ENCODE measurements at places on chromosomes 12 and 14.
A peak's percentile ranks its signal among the peaks of the same experiment; 100 is the strongest.

GRCh38 chr12:777550-778047 is 25.2 kb downstream of the WNK1 start:
- DNase-seq: no peak

- no peak for DNase-seq
Observed at GRCh38 chr14:51612449-51612848, 39.3 kb upstream of the FRMD6 start.

GRCh38 chr12:93911396-93911795 is 234.2 kb downstream of the CRADD start:
- DNase-seq: no peak

- no peak for DNase-seq
Observed at GRCh38 chr12:29240441-29240840, 91.4 kb downstream of the FAR2 start.

GRCh38 chr12:23561364-23562345 is 387.8 kb downstream of the SOX5 start:
- no peak for DNase-seq

GRCh38 chr12:57465747-57466505 is 6.3 kb downstream of the GLI1 start:
- no peak for DNase-seq

GRCh38 chr14:71231521-71232393 is 324.5 kb downstream of the PCNX1 start:
- no peak for DNase-seq

GRCh38 chr12:91973813-91974212 is 171.8 kb downstream of the BTG1 start:
- no peak for DNase-seq

GRCh38 chr14:53538316-53538881 is 385.3 kb upstream of the DDHD1 start:
- DNase-seq: no peak

GRCh38 chr14:42190744-42191143 is 584.1 kb downstream of the LRFN5 start:
- no peak for DNase-seq

- DNase-seq: no peak
Observed at GRCh38 chr14:102344084-102344483, 18.6 kb downstream of the CINP start.

DNA sequence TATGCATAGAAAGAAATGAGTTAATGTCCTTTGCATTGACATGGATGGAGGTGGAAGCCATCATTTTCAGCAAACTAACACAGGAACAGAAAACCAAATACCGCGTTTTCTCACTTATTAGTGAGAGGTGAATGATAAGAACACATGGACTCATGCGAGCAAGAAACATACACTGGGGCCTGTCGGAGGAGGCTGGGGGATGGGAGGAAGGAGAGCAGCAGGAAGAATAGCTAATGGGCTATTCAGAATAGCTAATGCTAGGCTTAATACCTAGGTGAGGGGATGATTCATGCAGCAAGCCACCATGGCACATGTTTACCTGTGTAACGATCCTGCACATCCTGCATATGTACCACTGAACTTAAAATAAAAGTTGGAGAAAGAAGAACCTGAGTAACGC is 29.1 kb upstream of the SYT1 start:
- no peak for DNase-seq

DNA sequence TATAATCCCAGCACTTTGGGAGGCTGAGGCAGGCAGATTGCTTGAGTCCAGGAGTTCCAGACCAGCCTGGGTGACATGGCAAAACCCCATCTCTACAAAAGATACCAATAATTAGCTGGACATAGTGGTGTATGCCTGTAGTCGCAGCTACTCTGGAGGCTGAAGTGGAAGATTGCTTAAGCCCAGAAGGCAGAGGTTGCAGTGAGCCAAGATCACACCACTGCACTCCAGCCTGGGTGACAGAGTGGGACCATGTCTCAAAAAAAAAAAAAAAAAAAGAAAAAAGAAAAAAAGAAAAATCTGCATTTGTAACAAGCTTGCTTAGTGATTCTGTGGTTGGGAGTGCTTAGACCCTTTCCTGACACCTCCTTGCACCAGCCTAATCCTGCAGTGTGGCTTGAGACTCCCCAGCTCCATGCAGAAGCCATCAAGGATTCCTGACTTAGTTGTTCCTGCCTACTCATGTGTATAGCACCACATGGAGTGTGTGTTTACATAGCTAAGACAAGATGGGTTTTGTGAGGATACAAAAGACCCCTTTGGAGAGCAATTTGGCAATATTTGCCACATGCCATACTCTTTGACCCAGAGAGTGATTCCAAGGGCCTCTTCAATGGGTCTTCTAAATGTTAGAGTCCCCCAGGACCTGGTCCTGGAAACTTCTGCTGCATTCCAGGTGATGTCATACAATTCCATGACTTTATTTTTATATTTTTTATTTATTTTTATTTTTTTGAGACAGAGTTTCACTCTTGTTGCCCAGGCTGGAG is 5.1 kb upstream of the TMED10 start:
- no peak for DNase-seq

DNA sequence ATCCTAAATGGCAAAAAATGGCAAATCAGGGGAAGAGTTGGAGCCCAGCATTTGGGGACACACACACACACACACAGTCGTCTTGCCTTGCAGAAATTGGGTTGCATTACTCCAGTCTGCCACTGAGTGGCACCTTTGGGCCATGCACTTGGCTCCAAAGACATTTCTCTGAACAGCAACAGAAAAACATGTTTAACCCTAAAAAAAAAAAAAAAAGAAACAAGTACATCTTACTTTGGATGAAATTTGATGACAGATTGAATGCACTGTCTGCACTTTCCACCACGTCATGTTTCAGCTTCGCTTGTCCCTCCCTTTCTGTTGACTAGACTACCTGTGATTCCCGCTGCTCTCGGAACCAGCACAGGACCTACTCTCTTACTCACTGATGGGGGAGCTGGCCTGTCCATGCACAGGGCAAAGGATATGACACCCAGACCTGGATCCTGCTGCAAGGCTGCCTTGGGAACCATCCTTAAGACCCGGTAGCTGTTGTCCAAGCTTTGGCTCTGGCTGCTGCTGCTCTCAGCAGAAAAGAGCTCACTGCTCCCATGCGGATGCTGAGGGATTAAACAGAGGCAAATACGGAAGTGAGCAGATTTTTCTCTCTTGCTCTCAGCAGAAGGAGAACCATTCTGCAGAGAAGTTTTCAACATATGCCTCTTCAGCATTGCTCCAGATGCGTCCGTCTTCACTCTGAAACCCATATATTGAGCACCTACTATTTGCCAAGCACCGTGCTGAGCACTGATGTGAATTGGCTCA is 376.8 kb downstream of the DPF3 start:
- peak; percentile 69 for DNase-seq

- peak; percentile 64 for DNase-seq
Observed at GRCh38 chr14:22653012-22653621, 9.0 kb upstream of the OR6J1 start.

DNA sequence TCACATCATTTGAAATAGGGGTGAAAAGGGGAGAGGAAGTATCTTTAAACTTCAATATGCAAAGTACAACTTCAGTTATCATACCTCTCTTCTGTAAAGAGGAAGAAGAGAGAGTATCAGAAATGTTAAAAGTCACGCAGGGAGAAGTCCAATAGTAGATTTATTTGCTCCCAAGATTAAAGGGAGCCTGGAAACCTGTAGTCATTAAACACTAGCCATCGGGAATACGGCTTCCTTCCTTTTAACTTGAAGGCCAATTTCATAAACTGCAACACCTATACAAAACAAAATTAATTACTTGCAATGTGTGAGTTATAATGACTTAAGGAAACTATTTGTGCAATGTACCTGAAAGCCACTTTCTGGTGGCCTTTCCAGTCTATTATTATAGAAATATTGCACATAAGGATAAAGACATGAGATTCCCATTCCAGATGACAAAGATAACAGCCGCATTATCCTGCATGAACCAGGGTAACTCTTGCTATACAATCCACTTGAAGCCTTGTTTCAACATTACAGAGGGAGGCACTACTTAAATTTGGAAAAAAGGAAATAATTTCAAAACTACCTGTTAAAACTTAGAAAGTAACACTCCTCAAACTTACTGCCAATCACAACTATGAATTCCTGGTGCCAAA is 4.6 kb downstream of the BTG1 start:
- DNase-seq: peak; percentile 20

DNA sequence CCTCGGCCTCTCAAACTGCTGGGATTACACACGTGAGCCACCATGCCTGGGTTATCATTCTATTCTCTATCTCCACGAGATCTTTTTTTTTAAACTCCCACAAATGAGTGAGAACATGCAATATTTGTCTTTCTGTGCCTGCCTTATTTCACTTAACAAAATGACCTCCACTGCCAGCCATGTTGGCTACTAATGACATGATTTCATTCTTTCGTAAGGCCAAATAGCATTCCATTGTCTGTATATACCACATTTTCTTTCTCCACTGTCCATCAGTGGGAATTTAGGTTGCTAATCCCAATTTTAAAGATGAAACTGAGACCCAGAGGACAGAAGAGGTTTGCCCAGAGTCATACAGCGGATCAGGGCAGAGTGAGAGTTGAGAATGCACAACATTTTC is 10.9 kb upstream of the TRPV4 start:
- no peak for DNase-seq

Measured in erythroblast (primary cell).